Neural cell (in vitro differentiated cells): ENCODE measurements at places on chromosomes 3 and 15. TPM values are rescaled to one million over a fixed set of nuclear protein-coding genes. Genes with fewer than 3 reads are reported as not detected.

The CYP8B1 gene
- polyA plus RNA-seq, result not detected in 2 replicates

The CLSTN2 gene
- 10.7 and 12.3 TPM in 2 replicates for polyA plus RNA-seq

The CCDC13 gene
- 6.5 and 8.6 TPM in 2 replicates for polyA plus RNA-seq

The CPNE9 gene
- 0.32 TPM in 1 of 2 replicates, not detected in the other for polyA plus RNA-seq

The B3GNT5 gene
- polyA plus RNA-seq, result 6.1 and 6.6 TPM in 2 replicates

The PLA2G4F gene
- polyA plus RNA-seq, result not detected in 2 replicates

The LRTM1 gene
- not detected in 2 replicates for polyA plus RNA-seq

The SLCO2A1 gene
- not detected in 2 replicates for polyA plus RNA-seq

The TERC gene
- polyA plus RNA-seq, result not detected in 2 replicates

The CADPS gene
- polyA plus RNA-seq, result 118 and 125 TPM in 2 replicates

The PCNP gene
- 210 and 280 TPM in 2 replicates for polyA plus RNA-seq

The ZIC1 gene
- 134 and 183 TPM in 2 replicates for polyA plus RNA-seq
